Stimulated activated CD8-positive, alpha-beta memory T cell treated with anti-CD3 and anti-CD28 coated beads, Interleukin-4, amount 100 ng/mL, for 1 hour (primary cell): ENCODE measurements at places on chromosomes 7 and 10.

GRCh38 chr7:155441856-155442255, 16.1 kb upstream of the EN2 start:
- no peak for DNase-seq

- DNase-seq, result no peak
These were observed 85.5 kb downstream of the PARD3 start for GRCh38 chr10:34729619-34730018.

DNA sequence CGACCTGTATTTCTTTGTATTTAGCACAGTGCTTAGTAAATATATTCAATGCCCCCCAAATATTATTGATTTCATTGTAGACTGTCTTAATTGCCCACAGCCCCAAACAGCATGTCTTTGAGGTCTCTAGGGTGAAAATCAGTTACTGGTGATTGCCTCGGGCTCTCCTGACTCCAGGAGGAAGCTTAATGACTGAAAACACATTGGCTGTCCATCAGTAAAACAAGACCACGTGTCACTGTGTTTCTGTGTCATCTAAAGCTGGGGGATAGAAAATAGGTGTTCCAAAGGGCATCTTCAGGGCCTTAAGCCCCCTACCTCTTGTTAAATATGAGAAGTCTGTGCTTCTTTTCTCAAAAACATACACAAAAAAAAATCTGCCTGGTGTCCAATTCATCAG, 67.9 kb downstream of the CACNA2D1 start:
- DNase-seq, result no peak

DNA sequence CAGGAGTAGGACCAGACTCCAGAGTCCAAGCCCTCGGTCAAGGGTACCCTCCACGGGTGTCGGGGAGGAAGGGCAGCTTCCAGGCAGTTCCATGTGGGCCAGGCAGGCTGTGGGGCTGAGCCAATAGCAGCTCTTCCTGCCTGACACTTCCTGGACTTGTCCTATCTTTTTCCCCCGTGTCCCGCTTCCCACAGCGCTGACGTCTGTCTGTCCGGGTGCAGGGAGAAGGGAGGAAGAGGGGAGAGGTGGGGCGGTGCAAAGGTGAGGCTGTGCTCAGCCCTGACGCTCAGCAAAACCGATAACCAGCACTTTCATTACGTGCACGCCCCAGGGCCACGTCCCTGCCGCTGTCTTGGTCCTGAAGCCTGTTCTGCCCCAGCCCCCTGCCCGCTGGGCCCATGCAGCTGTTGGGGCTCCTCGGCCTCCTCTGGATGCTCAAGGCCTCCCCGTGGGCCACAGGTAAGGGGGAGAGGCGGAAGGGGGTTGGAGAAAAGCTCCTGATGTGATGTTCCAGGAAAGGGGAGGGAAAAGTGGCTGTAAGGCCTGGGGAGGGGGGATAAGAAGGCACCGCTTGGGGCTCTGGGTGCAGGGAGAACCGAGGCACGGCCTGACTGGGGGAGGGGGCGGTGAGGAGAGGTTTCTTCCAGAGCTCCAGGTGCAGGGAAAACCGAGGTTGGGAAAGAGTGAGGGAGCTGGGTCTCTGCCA, at the start of gene MUC3A:
Gene MUC3A, plus strand, starts transcription at position 308 of the 706 bp plus-strand sequence. Its CDS starts 91 bp downstream, at position 399.
- DNase-seq, result no peak

GRCh38 chr7:27420702-27421101, 178.1 kb downstream of the EVX1 start:
- DNase-seq, result no peak

DNA sequence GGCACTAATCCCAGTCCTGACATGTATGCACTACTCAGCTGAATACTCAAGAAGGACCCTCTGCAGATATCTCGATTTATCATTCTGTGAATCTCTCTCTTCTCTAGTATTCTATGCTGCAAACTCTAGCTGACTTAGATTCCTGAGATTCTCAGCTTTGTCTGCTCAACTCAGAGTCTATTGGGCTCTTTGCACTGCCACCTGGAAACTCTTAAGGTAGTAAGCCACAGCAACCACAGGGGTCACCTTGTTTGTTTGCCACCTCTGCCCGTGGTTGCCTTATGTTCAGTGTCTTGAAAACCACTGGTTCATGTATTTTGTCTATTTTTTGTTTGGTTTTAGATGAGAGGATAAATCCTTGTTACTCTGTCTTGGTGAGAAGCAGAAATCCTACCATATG, 72.9 kb downstream of the SP8 start:
- DNase-seq, result no peak

DNA sequence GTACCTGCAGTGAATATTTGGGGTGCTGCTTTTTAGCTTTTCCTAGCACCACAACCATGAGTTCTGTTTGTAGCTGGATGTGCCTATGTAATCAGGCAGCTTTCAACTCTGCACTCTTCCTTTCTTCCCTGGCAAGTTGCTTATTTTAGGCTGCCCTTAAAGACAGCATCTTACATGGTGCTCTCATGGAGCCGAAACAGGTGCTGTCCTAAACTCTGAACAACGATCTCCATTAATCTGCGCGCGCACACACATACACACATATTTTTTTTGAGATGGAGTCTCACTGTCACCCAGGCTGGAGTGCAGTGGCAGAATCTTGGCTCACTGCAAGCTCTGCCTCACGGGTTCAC, 9.1 kb downstream of the RPS24 start:
- DNase-seq, result no peak

- no peak for DNase-seq
These were observed 13.5 kb downstream of the CCL26 start for GRCh38 chr7:75758491-75758890.

DNA sequence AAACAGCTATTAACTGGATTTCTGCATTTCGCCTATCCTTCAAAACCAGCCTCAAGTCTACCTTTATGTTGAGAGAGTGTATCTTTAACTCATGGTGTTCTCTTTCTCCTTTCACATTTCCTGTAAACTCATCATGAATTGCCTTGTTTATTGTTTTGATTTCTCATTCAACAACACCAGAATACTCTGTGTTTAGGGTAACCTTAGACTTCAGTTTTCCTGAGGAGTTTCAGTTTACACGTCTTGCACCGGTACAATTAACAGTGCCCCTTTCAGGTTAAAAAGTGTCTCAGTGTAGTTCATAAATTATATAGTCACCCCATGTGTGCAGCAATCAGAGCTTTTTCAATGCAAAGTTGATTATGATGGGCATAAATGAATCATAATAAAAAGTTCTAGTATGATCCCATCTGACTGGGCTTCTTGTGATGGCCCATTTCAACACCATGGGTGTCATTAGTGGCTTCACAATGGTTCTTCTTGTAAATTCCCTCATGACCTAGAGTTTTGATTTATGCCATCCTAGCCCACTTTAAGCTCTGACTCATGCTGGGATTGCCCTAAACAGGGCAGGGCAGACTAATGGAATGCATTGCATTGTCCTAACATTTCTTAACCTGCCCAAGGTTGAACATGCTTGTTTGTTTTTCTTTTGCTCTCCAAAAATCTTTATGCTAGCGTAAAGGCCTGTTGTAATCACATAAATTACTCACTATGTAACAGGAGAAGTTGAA, 22.0 kb downstream of the ITGB8 start:
- DNase-seq, result no peak

GRCh38 chr10:68218786-68219185, 13.1 kb downstream of the ATOH7 start:
- DNase-seq, result no peak

- DNase-seq, result no peak
These were observed 218.2 kb upstream of the KLF14 start for GRCh38 chr7:130951976-130952876.

GRCh38 chr7:55206235-55207029, 158.7 kb upstream of the LANCL2 start:
- no peak for DNase-seq

DNA sequence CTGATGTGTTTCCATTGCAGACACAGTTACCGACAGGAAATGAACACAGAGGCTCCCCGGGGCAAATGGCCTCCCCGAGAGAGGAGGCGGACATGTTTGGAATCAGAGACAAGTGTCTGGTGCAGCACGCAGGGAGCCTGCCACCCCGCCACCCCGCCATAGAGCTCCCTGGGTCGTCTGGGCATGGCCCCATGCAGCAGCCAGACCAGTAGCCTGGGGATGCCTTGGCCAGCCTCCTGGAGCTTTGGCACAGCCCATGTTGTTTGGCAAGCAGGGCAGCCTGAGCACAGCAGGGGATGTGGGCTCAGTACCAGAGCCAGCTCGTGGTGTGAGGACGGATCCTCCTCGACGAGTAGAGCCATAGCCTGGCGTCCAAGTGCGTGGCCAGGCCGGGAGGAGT, 80.8 kb downstream of the NKX6-2 start:
- no peak for DNase-seq

- DNase-seq, result no peak
These were observed 55.1 kb downstream of the SLK start for GRCh38 chr10:104022026-104022425.

GRCh38 chr10:96752375-96752774, 32.1 kb upstream of the PIK3AP1 start:
- no peak for DNase-seq
